ENCODE measurements at places on chromosomes 16 and 17. TPM values are rescaled to one million over a fixed set of nuclear protein-coding genes. Genes with fewer than 3 reads are reported as not detected.

The UMOD gene
- not detected for total RNA-seq

The CSH1 gene
- total RNA-seq: not detected

The PRSS22 gene
- total RNA-seq: not detected

The CD300A gene
- not detected for total RNA-seq

The USB1 gene
- 24.5 TPM for total RNA-seq

The TAT gene
- total RNA-seq: not detected

The XAF1 gene
- 45.8 TPM for total RNA-seq

The KCNJ2 gene
- 0.64 TPM for total RNA-seq

The CLEC3A gene
- total RNA-seq: not detected

The GUCY2D gene
- total RNA-seq: under 0.01 TPM

The SCARF1 gene
- 0.64 TPM for total RNA-seq

The KRTAP4-4 gene
- total RNA-seq: not detected

The NEUROD2 gene
- total RNA-seq: not detected

The LRRC37A gene
- total RNA-seq: 4.5 TPM

The DRC7 gene
- not detected for total RNA-seq

The CFAP119 gene
- 3.2 TPM for total RNA-seq

The TNFSF12 gene
- total RNA-seq: 14.5 TPM

The KRT12 gene
- not detected for total RNA-seq

The NME1 gene
- total RNA-seq: 105 TPM

The C17orf100 gene
- total RNA-seq: 0.43 TPM

The C16orf92 gene
- total RNA-seq: not detected

The ATAD5 gene
- 3.9 TPM for total RNA-seq

The MT1A gene
- total RNA-seq: 1.9 TPM

The RAC3 gene
- 9.1 TPM for total RNA-seq

The TP53TG3D gene
- total RNA-seq: 1.3 TPM

The AANAT gene
- not detected for total RNA-seq

The ALDH3A1 gene
- total RNA-seq: not detected

The DYNLRB2 gene
- 0.86 TPM for total RNA-seq

The UBB gene
- total RNA-seq: 1,346 TPM

The ZPBP2 gene
- total RNA-seq: not detected

The DPEP1 gene
- not detected for total RNA-seq

The TBX6 gene
- total RNA-seq: 0.32 TPM

The IL17C gene
- not detected for total RNA-seq

The BOLA2 gene
- total RNA-seq: 20.3 TPM

The PSMD11 gene
- total RNA-seq: 105 TPM

Data from fibroblast of villous mesenchyme (primary cell).